ENCODE measurements at places on chromosomes 4 and X.

- no peak for DNase-seq
Observed at GRCh38 chr4:1938027-1938426, 66.8 kb downstream of the NSD2 start.

- no peak for DNase-seq
Observed at GRCh38 chrX:97322401-97322800, 438.7 kb downstream of the RPA4 start.

DNA sequence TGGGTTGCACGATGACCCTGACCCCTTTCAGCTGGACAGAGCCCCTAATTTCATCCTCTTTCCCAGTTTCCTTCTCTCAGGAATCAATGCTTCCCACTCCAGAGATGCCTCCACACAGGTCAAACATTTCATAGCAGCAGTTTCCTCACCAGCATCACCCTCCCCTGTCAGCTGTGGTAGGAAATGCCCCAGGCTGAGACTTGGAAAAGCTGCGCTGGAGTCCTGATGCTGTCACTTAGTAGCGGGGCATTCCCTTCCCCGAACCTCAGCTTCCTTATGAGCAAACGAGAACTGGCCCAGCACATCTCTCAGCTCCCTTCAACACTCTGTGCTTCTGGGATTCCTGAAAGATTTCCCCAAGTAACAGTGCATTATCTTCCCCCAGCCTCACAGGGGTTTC is 2.7 kb downstream of the GJB1 start:
- DNase-seq: no peak

- DNase-seq: peak; percentile 56
Observed at GRCh38 chrX:108001218-108001814, 19.1 kb upstream of the TEX13B start.

DNA sequence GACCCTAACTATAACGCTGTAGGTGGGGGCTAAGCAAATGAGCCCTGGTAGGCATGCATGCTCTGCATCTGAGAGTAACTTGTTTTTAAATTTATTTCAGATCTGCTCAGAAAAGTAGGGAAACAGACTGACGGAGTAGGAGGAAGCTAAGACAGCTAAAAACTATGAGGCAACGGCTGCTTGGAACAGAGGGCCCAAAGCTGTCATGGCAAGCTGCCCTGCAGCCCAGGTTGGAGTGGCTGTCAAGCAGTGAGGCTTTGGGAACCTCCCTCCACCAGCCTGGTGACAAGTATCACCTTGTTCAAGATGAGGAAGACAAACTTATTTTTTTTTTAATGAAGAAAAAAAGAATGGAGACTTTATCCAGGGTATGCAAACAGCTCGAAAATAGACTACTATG is 439.8 kb downstream of the NLGN4X start:
- no peak for DNase-seq

DNA sequence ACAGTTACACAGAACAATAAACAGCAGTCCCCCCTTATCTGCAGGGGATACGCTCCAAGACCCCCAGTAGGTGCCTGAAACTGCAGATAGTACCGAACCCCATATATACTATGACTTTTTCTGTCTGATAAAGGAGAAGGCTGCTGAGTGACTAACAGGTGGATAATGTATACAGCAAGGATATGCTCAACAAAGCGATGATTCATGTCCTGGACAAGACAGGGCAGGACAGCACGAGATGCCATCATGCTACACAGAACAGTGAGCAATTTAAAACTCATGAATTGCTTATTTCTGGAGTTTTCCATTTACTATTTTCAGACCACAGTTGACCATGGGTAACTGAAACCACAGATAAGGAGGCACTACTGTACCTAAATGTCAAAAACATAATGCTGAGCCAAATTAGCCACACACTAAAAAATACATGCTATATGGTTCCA is 76.1 kb downstream of the MANBA start:
- DNase-seq: no peak

DNA sequence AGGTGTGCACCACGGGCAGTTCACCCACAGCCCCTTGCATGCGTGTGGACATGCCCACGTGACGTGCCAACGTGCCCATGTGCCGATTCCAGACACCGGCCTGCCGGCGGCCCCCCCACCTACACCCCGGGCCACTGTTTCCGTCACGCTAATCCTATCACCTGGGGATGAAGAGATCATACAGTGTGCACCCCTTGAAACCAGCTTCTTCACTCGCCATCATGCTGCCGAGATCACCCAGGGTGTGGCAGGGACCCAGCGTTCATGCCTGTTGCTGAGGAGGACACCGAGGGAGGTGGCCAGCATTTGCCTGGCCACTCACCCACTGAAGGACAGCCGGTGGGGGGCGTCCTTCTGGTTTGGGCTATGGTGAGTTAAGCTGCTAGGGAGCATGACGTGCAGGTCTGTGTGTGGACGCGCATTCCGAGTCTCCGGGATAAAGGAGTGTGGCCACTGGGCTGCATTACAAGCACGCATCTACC is 14.1 kb downstream of the CTBP1 start:
- DNase-seq: no peak

DNA sequence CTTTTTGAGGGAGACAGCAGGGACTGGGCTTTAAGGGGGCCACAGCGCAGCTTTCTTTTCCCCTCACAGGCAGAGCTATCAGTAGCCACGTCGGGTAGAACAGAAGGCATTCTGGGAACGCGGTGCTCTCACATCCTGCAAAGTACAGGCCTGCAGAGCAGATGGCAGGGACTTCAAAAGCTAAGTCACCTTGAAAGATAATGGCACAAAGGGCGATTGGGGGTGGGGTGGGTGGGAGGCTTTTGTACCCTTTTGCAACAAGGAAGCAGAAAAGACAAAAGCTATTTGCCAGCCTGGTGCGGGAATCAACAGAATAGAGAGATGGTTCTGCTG is 93.9 kb downstream of the PHKA2 start:
- DNase-seq: no peak

GRCh38 chrX:114344756-114345349 is 239.0 kb upstream of the HTR2C start:
- peak; percentile 2 for DNase-seq

DNA sequence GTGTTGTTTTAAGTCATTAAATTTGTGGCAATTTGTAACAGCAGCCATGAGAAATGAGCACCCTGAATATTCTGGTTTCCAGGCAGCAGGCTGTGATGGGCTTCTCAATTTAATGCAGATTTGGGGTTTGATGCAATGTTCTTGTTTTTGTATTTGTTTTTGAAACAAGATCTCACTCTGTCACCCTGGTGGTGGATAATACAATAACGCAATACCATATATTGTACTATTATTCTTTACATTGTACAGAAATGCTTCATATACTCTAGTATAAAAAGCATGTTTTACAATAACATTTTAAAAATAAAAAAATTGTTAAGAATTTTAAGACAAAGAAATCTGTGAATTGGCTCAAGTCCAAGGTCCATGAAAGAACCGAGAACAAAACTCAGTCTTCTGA is 129.1 kb downstream of the USP46 start:
- DNase-seq: no peak

DNA sequence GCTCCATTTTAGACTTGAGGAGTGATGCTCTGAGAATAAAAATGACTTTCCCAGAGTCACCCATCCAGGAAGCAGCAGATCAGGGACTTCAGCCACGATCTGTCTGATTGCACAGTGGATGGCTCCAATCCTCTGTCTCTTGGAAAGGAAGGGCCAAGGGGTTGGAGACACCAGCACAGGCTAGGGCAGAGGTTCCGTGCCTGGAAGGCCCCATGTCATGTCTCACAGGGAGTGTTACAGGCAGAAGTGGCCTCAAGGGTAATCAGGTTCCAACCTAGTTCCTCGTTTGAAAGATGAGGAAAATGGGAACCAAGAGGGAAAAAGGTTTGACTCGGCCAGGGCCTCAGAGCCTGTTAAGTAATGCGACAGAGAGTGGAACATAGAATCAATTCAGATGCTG is 160.0 kb downstream of the EFNB1 start:
- DNase-seq: no peak

- peak; percentile 62 for DNase-seq
Observed at GRCh38 chr4:107913283-107913899, 18.0 kb upstream of the CYP2U1 start.

GRCh38 chrX:5458300-5458842 is 770.3 kb downstream of the NLGN4X start:
- peak; percentile 1 for DNase-seq

DNA sequence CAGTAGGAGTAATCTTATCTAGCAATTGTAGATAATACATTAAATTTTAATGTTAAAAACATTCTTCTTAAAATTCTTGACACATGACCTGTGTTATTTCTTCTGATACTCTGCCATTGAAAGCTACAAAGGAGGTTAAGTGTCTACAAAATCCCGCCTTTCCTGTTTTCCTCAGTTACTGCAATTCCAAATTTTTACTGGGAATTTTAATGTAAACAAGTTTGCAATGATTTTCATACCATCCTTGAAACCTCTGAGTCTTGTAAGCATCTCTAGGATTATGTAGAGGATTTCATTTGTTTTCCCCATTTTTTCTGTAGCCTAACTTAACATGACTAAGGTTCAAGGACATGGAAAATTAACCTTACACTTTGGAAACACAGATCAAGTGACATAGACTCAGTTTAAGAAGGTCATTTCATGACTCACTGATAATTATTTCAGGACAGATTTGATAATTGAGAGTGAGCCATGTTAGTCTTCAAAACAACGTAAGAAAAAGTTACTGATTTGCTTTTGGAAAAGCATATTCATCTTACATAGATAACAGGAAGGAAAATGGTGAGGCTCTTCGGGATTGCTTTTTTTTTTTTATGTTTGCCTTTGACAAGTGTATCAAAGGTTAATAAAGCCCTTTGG is 39.6 kb upstream of the PDLIM5 start:
- DNase-seq: no peak

- no peak for DNase-seq
Observed at GRCh38 chrX:29911673-29912072, 303.7 kb upstream of the MAGEB2 start.

DNA sequence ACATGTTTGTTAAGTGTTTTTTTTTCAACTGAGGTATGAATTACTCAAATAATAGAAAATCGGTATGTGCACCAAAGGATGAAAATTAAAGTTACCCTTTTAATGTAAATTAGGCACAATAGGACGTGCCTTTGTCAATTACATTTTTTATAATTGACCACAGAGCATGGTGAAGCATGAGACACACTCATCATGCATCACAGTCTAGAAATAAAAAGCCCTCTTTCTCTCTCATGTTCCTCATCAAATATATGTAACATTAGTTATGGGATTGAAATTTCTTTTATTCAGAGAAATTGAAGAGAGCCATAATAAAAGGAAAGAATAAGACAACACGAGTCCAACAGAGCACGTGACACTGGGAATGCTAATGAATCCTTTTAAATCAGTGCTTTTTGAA is 3.5 kb downstream of the GNRHR start:
- no peak for DNase-seq

- DNase-seq: peak; percentile 64
Observed at GRCh38 chrX:135477576-135477975, 42.9 kb upstream of the INTS6L start.

DNA sequence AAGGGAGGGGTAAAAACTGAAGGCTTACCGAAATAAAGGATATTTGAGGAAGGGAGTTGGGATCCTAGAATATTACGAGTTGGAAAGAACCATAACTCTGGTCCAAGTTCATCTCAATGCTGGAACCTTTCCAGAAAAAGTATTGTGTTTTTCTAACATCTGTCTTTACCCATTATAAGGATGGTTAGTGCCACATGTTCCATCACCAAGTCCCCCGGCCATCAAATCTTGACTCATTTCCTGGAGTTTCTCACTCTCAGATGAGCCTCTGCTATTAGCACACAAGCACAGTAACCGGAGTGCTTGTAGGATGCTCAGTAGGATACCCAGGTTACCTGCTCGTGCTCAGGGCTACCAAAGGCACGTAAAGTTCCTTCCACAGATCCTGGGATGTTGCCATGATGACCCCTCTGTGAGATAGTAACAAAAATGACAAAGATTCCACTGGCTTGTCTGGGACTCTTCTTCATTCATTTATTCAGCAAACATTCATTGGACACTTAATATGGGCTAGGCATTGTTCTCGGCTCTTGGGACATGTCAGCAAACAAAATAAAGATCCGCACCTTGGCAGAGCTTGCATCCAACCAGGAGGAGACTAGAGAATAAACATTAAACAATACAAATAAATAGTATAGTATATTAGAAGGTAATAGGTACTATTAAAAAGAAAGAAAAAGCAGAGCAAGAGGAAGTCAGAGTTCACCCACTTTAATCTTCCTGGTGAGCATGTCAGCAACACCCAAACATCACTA is 36.3 kb downstream of the PKD2 start:
- DNase-seq: no peak

DNA sequence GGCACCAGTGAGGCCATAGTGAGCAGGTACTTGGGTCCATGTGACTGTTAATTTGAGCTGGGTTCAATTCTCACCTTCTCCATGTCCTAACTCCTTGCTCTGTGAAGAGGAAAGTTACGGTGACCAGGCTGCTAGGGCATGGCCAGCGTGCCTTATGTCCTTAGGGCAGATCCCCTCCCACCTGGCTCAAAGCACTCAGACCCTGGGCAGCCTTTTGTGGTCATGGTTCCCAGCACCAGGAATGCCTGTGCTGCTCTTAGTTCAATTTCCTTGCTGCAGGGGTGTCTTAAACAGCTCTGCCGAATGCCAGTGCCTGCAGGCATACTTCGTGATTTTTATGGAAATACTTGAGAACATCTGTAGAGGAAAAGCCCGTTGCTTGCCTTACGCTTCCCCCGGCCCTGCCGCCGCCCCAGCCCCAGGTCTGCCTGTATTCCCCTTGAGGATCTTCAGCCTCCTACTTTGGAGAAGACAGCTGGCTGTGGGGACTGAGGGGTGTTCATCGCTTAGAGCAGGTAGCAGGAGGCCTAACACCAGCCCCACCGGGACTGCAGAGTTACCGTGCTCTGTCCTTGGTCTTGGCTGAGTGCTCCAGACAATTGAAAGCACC is 3.1 kb upstream of the CDK16 start:
- no peak for DNase-seq

DNA sequence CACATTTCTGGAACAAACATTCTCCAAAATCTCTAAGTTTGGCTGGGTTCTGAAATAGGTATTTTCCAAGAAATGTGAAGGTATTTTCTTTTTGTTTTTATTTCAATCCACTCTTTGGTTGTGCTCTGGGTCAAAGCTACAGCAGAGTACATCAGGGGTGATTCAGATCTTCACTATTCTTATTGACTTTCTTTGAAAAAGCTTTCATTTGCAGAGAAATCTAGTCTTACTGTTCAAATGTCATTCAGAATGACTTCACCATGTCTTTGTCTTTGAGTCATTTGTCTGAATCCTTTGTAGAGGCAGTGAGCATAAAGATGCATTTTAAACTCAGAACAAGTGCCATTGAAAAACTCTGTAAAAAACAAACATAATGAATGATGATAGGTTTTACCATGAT is 547.2 kb upstream of the ADGRL3 start:
- DNase-seq: no peak

DNA sequence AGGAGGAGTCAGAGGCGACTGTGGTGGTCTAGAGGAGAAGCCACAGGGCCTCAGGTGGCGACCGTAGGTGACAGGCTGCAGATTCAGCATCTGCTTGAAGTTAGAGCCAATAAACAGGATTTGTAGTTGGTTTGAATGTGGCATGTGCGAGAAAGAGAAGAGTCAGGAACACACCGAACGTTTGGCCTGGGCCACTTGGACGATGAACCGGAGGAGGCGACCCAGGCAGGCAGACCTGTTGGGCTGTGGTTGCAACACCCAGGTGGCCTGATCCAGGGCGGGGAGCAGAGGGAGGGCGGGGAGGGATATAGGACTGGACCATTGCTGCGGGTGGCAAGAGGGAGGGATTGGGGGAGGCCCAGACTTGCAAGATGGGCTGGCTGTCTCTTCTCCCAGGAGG is 10.0 kb upstream of the PSAPL1 start:
- DNase-seq: no peak
